ENCODE measurements at places on chromosomes 2 and 18.

GRCh38 chr2:217466104-217466503 lies 536.7 kb downstream of the TNS1 start:
- DNase-seq = no peak

GRCh38 chr2:30287857-30288513 lies 56.7 kb downstream of the LBH start:
- DNase-seq = no peak

DNA sequence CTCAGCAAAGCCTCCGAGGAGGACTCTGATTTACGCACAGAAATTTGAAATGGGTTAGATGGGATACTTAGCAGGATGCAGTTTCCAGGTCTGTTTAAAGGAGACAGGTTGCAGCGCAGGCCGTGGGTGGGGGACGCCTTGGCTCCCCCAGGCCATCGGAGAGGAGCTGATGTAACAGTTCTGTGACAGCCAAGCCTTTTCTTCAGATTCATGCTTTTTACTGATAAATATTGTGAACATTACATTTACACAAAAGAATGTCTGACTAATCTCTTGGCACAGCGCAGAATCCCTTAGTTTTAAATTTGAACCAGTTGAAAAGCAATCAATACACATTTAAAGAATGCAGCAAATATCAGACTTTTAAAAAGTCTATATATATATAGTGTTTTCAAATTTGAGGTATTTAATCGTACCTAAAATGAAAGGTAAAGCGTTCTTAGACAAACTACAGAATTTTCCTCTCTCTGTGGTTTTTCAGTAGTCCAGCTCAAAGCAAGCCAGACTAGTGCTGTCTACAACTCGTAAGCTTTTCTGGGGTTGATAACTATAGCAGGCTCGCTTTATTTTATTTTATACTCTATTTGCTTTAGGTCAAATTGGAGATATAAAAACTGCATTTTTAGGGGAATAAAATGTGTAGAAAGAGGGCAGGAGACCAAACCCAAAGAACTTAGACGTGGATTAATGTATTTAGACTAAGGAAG lies 221.9 kb downstream of the PIEZO2 start:
- DNase-seq = no peak

- DNase-seq = no peak
Measured at GRCh38 chr2:100248971-100249370, 73.3 kb downstream of the LONRF2 start.

- no peak for DNase-seq
Measured at GRCh38 chr2:30448308-30448707, 1.3 kb downstream of the LCLAT1 start.

- DNase-seq = no peak
Measured at GRCh38 chr2:43355399-43355798, 129.0 kb upstream of the ZFP36L2 start.

GRCh38 chr2:234348081-234348480 lies 148.8 kb downstream of the ARL4C start:
- DNase-seq = peak; percentile 46

DNA sequence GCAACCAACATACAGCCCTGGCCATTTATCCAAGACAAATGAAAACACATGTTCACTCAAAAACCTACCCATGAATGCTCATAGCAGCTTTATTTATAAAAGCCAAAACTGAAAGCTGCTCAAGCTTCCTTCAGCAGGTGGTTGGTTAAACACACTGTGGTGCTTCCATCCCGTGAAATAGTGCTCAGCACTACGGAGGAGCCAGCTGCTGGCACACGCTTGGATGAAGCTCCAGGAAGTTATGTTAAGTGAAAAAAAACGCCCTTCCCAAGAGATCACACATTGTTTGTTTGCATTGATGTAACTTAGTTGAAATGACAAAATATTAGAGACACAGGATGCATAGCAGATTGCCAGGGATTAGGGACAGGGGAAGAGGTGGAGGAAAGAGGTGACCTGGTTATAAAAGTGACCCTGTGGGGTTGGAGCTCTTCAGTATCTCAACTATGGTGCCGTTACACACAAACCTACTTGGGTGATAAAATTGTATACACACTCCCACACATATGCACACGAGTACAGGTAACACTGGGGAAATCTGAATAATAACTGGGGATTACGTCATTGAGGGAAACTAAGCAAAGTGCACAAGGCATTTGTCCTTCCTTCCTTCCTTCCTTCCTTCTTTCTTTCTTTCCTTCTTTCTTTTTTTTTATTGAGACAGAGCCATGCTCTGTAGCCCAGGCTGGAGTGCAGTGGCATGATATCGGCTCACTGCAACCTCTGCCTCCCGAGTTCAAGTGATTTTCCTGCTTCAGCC lies 6.2 kb upstream of the ALPG start:
- no peak for DNase-seq

DNA sequence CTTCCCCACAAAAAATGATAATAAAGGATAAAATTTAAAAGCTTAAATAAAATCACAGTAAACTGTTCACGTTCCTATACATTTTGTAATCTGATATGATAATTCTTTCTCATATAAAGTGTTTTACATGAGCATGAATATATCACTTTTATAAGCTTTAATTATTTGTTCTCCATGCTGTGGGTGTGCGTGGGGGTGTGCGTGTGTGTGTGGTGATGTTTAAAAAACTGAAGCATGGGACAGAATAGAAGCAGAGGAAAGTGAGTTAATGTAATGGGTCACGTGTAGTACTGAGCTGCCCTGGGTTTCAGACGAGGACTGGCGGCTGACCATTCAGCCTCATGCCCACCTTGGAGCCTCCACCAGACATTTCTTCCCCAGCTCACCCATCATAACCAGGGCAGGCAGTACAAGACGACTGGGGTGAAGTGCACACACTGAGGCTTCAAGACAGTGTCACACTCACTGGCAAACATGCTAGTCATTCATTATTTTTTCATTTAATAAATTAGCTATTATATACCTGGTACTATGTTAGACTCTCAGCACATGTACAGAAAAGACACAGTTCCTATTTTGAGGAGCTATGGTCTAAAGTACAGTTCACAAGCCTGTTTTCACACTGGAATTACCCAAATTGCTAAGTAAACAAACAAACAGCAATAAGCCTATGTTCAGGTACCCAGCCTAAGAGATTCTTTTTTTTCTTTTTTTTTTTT lies 97.2 kb upstream of the LPIN2 start:
- DNase-seq = no peak

- DNase-seq = no peak
Measured at GRCh38 chr2:162908567-162908966, 70.0 kb upstream of the KCNH7 start.
